SJSA1 (cell line): ENCODE measurements at places on chromosomes 6 and 20. TPM values are rescaled to one million over a fixed set of nuclear protein-coding genes. Genes with fewer than 3 reads are reported as not detected.
A peak's percentile ranks its signal among the peaks of the same experiment; 100 is the strongest.

Gene PTGIS
- total RNA-seq, result not detected in 2 replicates

Gene IPCEF1
- total RNA-seq, result 0.11 and 0.63 TPM in 2 replicates

Gene SPATA2
- 2.5 and 3.5 TPM in 2 replicates for total RNA-seq

Gene KCNK16
- not detected in 2 replicates for total RNA-seq

Gene CLDN20
- total RNA-seq, result not detected in 2 replicates

Gene HNF4A
- total RNA-seq, result not detected in 2 replicates

Gene HIVEP2
- total RNA-seq, result 3.2 and 8.3 TPM in 2 replicates

Gene TP53TG5
- total RNA-seq, result not detected in 2 replicates

DNA sequence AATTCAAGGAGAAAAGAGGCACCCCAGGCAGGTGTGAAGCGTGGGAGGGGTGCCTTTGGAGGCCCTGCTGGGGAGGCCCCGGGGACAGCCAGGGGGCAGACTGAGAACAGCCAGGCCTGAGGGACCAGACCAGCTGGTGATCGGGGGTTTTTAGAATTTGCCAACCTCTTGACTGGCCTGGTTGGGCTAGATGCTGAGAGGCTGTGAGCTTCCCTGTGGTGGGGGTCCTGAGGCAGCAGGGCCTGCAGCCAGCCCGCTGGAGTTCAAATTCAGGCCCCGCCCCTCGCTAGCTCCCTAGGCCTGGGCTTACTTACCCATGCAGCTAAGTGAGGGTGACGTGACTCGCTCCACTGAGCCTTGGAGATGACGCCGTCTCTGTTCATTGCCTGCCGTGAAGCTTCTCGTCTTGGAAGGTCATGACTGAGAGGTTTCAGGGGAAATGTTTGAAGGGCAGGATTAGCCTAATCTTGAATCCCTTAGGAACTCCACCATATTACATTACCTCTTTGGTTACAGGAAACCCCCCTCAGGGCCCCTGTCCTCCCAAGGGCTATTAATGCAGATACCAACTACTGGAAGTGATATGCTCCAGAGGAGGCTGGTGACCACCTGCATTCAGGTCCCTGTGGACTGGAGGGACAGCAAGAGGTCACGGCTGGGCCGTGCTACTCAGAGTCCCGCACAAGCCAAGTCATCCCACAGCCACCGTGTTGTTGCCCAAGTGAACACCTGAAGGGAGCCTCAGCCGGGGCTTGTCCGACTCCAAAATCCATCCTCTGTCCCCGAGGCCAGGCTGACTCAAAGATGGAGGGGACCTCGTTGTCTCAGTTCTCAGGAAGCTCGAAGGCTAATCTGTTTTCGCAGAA, 73.9 kb upstream of the DUSP22 start:
- DNase-seq, result no peak
- peaks cover 13% of the 10 kb centered on the region for H3K4me1 ChIP-seq
- peaks cover 6% of the 10 kb centered on the region; the same call in 1 of the 2 replicates for H3K27me3 ChIP-seq
- H3K27ac ChIP-seq, result no peak overlapping the region
- no peaks in the 10 kb centered on the region for H3K36me3 ChIP-seq
- no peak overlapping the region for H3K4me3 ChIP-seq

- peaks cover 39% of the 10 kb centered on the region for H3K4me1 ChIP-seq
- H3K36me3 ChIP-seq, result no peaks in the 10 kb centered on the region
- H3K4me3 ChIP-seq, result no peak overlapping the region
- H3K27me3 ChIP-seq, result no peaks in the 10 kb centered on the region
- peak overlapping the region; percentile 93 for H3K27ac ChIP-seq
- DNase-seq, result peak; percentile 51
Measured at GRCh38 chr6:139567095-139567494, 192.6 kb upstream of the CITED2 start.

GRCh38 chr6:130730600-130730999, 96.6 kb upstream of the SMLR1 start:
- H3K36me3 ChIP-seq, result no peaks in the 10 kb centered on the region
- no peak overlapping the region for H3K4me3 ChIP-seq
- DNase-seq, result no peak
- H3K4me1 ChIP-seq, result no peaks in the 10 kb centered on the region
- H3K27me3 ChIP-seq, result no peaks in the 10 kb centered on the region

DNA sequence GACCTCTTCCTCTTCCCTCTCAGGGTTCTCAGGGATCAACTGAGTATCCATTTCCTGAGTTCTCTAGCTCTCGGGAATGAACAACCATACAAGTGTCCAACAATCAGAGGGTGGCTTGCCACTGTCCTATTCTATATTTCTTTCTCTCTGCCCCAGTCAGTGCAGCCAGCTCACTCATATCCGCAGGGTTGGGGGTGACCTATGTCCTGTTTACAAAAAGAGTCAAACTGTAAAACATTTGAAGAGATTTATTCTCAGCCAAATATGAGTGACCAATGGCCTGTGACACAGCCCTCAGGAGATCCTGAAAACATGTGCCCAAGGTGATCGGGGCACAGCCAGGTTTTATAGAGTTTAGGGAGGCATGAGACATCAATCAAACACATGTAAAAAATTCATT, 10.8 kb upstream of the BTN3A2 start:
- no peak overlapping the region for H3K27ac ChIP-seq
- no peaks in the 10 kb centered on the region for H3K27me3 ChIP-seq
- peaks cover 29% of the 10 kb centered on the region for H3K4me1 ChIP-seq
- H3K4me3 ChIP-seq, result no peak overlapping the region
- H3K36me3 ChIP-seq, result no peaks in the 10 kb centered on the region

DNA sequence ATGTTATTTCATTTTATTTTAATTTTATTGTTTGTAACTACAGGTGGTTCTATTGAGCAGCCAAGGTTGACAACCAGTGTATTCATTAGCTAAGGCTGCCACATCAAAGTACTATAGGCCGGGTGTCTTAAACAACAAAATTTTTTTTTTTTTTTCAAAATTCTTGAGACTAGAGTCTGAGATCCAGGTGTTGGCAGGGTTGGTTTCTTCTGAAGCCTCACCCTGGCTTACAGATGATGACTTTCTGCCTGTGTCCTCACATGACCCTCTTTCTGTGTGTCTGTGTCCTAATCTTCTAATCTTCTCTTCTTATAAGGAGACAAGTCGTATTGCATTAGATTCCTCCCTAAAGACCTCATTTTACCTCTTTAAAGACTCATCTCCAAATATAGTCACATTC, 208.4 kb downstream of the MANEA start:
- H3K4me1 ChIP-seq, result no peaks in the 10 kb centered on the region
- DNase-seq, result no peak
- H3K36me3 ChIP-seq, result no peaks in the 10 kb centered on the region
- H3K4me3 ChIP-seq, result no peak overlapping the region

DNA sequence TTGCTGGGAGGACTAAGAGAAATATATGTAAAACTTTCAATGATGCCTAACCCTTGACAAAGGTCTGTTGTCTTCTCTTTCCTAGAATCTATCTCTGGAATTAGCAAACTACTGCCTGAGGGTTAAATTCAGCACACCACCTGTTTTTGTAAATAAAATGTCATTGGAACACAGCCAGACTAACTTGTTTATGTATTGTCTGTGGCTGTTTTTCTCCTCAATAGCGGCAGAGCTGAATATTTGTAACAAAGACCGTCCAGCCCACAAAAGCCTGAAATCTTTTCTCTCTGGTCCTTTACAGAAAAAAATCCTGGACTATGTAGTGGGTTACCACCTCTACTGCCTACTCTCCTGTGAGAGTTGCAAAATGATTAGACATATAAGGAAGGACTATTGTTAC, 33.3 kb upstream of the SYNDIG1 start:
- 0 out of 2 replicates have a peak, but pooled peaks cover 3% of the 10 kb centered on the region for H3K27me3 ChIP-seq
- no peak overlapping the region for H3K27ac ChIP-seq
- no peak for DNase-seq
- no peaks in the 10 kb centered on the region for H3K4me1 ChIP-seq

GRCh38 chr6:62367601-62368000, 81.6 kb upstream of the KHDRBS2 start:
- no peaks in the 10 kb centered on the region for H3K27me3 ChIP-seq
- H3K27ac ChIP-seq, result no peak overlapping the region
- H3K4me3 ChIP-seq, result no peak overlapping the region
- no peak for DNase-seq

DNA sequence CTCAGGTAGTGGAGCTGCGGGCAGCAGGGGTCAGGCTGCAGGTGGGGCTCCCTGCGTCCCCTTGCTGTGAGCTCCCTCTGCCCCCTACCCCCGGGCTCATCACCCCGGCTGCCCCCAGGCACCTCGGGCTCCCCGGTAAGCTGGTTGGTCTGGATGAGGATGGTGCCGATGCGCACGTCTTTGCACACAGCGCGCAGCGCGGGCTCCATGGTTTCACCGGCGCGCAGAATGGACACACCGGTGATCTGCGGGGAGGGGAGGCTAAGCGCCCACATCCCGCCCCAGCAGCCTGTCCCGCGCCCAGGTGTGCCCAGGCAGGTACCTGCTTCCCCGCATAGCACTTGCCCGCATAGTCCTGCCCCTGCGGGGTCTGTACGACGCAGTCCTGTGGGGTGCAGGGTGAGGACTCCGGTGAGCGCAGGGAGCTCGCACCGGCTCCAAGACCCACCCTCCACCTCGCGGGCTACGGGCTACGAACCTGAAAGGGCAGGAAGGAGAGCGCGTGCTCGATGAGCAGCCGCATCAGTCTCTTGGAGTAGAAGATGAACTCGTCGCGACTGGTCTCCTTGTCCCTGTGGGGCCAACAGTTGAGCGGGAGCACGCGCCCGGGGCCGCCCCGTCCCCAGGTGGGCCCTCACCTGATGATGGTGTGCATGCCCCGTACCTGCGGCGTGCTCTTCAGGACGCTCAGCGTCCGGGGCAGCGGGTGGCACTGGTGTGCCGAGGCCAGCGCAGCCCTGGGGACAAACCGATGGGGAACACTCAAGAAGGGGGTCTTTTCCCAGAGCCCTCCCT, 15.5 kb downstream of the UCKL1 start:
- no peak for DNase-seq
- peaks cover 72% of the 10 kb centered on the region for H3K36me3 ChIP-seq
- no peaks in the 10 kb centered on the region for H3K4me1 ChIP-seq
- no peaks in the 10 kb centered on the region for H3K27me3 ChIP-seq
- H3K27ac ChIP-seq, result no peak overlapping the region

- no peaks in the 10 kb centered on the region for H3K27me3 ChIP-seq
- no peak overlapping the region for H3K27ac ChIP-seq
- DNase-seq, result no peak
- no peaks in the 10 kb centered on the region for H3K36me3 ChIP-seq
Measured at GRCh38 chr6:157099912-157100593, 223.3 kb downstream of the TMEM242 start.

DNA sequence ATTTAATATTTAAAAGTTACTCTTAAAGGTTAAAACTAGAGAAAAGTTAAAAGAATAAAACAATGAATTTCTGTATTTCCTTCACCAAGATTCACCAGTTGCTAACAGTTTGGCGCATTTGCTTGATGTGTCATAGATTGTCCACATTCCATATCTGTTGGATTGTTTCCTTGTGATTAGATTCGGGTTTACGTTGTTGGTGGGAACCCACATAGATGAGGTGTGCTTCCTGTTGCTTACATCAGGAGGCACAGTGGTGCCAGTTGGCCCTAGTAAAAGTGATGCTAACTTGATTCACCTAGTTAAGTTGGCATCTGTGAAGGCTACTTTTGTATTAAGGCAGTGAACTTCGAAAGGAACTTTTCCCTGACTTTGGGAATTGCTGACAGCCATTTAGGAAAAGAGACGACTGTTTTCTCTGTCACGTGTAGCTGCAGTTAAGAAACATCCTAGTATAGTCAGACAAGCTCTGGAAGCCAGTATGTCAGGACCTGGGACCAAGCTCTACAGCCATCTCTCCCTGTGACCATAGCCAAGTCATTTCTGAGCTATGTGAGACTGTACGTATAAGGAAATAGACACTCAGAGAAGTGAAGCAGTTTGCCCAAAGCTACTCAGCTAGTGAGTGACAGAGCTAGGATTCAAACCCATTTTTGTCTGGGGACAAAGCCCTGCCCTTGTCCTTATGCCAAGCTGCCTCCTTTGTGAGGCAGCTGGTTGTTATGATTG, 49.0 kb downstream of the PPARD start:
- peaks cover 67% of the 10 kb centered on the region for H3K4me1 ChIP-seq
- H3K36me3 ChIP-seq, result peaks cover 23% of the 10 kb centered on the region
- H3K4me3 ChIP-seq, result no peak overlapping the region
- DNase-seq, result peak; percentile 87

DNA sequence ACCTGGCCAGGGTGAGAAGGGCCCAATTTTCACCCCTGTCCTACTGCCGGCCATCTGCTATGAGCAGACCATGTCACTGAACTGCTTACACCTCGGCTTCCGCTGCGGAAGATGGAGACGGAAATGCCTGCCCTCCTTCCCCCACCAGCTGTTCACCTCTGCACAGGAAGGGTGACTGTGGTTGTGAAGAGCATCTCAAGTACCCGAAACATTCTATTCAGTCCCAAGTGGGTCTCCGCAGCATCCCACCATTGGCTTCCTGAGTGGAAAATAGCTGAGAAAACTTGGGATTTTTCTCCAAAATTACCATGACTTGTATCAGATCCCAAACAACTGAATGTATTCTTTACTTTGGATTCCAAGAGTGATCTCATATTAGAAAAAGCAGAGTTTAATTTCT, 16.1 kb downstream of the DOK5 start:
- H3K4me3 ChIP-seq, result no peak overlapping the region
- no peaks in the 10 kb centered on the region for H3K4me1 ChIP-seq
- no peak overlapping the region for H3K27ac ChIP-seq
- no peak for DNase-seq
- H3K36me3 ChIP-seq, result no peaks in the 10 kb centered on the region

DNA sequence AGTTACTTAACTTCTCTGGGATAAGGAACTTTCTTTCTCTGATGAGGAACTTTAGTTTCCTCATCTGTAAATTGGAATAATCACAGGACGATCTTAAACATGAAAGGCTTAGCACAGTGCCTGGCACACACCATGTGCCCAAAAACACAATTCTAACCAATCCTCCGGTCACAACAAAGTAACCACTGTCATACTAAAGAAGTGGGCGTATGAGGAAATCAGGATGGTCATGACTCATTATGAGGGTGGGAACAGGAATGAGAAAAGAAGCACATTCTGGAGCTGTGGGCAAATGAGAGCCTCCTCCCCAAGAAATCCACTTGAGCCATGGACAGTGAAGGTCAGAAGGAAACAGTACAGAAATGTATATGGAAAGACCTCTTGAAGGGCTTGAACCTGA, 82.9 kb downstream of the LRFN2 start:
- no peak for DNase-seq
- H3K4me3 ChIP-seq, result no peak overlapping the region
- no peaks in the 10 kb centered on the region for H3K4me1 ChIP-seq
- no peaks in the 10 kb centered on the region for H3K36me3 ChIP-seq
- H3K27me3 ChIP-seq, result no peaks in the 10 kb centered on the region

DNA sequence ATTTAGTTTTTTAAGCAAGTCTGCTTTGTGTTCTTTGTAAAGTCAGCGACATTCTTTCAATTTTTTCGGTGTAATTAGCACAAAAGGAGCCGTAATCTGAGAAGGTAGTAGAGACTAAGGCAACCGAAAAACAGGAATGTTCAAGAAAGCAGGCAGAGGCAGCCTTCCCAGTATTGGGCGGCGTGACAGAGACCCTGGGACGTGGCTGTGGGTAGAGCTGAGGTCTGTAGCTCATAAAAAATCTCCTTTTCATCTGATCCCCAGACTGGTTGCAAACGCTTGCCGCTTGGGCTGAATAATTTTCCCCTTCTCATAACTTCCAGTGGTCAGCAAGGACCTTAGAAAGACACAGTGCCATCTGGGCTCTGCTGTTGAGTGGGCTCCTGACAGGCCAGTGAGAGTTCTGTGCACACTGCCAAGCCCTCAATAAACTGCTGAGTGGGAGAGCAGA, 30.8 kb downstream of the GNAS start:
- H3K36me3 ChIP-seq, result no peaks in the 10 kb centered on the region
- peaks cover 12% of the 10 kb centered on the region for H3K4me1 ChIP-seq
- DNase-seq, result no peak
